ENCODE measurements at places on chromosomes 3 and 15. TPM values are rescaled to one million over a fixed set of nuclear protein-coding genes. Genes with fewer than 3 reads are reported as not detected.

The AGBL1 gene
- total RNA-seq = not detected

The SERPINI1 gene
- 4.1 TPM for total RNA-seq

The PRSS50 gene
- total RNA-seq = not detected

The HAPLN3 gene
- 21.5 TPM for total RNA-seq

The PEX5L gene
- not detected for total RNA-seq

The FAM3D gene
- total RNA-seq = 200 TPM

The TOPAZ1 gene
- total RNA-seq = not detected

All from Peyer's patch (tissue), 4 donors.